Stimulated activated CD8-positive, alpha-beta memory T cell treated with anti-CD3 and anti-CD28 coated beads, Interleukin-2, amount 100 ng/mL, for 1 hour (primary cell): ENCODE measurements at places on chromosomes 1 and 21.

DNA sequence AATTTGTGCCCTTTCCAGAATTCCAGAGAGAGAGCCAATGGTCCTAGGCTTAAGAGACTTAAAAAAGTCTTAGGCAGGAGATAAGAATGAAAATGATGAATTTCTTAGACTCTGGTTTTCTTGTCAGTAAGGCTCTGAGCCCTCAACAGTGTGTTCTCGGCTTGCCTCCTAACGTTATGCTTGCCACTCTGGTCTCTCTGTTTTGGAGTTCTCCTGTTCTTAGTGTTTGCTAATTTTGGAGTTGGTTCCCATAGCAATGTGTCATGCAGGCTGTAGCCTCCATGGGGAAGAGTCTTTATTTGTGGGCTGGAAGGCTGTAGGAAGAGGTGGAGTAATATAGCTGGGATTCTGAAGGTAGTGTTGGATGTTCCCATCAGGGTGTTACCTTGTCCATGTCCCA is 19.9 kb downstream of the TBX19 start:
- no peak for DNase-seq

GRCh38 chr1:209123601-209124000 is 459.9 kb upstream of the CAMK1G start:
- DNase-seq: no peak

- DNase-seq: no peak
These were observed 20.5 kb downstream of the KNCN start for GRCh38 chr1:46530791-46531409.

- DNase-seq: no peak
These were observed 34.9 kb upstream of the CACNA1E start for GRCh38 chr1:181448461-181448860.

DNA sequence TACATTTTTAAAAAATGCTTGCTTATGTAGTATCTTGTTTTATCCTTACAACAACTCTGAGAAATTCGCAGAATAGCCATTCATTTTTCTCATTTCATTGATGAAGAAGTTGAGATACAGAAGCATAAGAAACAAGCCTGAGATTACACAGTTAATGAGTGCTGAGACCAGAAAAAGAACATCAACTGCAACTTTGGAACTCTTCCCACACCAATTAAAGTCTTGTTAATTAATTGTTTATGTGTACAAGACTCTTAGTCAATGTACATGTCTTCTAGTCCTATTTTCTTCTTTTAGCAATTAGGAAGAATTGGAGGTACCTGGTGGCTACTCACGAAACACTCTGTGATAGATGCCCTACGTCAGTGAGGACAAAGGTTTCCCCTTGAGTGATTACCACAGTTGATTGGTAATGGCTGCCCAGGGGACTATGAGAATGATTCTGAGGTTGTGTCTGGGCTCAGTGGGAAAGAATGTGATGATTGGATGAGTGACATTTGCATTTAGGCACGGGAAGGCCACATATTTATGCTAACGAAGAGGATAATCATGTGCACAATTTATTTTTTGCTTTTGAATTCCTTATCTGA is 187.4 kb upstream of the KCNK2 start:
- no peak for DNase-seq

- DNase-seq: no peak
These were observed 8.2 kb upstream of the FNDC7 start for GRCh38 chr1:108704496-108704895.

- DNase-seq: no peak
These were observed 33.9 kb downstream of the TMEM63A start for GRCh38 chr1:225848030-225848955.

DNA sequence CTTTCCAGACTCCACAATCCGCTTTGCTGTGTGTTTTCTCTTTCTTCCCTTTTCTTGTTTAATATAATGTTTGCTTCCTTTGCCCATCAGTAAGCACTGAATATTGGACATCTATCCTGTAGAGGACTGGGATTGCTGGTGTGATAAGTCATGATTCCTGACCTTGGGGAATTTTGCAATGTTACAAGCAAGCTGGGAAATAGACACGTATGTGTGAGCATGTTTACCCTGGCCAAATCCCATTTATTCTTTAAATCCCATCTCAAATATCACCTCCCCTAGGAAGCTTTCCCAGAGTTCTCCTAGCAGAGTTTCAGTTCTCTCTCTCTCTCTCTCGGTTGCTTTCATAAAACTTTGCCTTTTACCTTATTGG is 155.3 kb downstream of the ROR1 start:
- no peak for DNase-seq

- DNase-seq: no peak
These were observed 804.6 kb upstream of the CXADR start for GRCh38 chr21:16708101-16708835.

GRCh38 chr1:97163591-97164275 is 442.1 kb downstream of the PTBP2 start:
- DNase-seq: no peak

GRCh38 chr1:227043755-227044154 is 103.7 kb downstream of the COQ8A start:
- no peak for DNase-seq

GRCh38 chr1:228144193-228144992 is 4.3 kb downstream of the GUK1 start:
- DNase-seq: no peak

DNA sequence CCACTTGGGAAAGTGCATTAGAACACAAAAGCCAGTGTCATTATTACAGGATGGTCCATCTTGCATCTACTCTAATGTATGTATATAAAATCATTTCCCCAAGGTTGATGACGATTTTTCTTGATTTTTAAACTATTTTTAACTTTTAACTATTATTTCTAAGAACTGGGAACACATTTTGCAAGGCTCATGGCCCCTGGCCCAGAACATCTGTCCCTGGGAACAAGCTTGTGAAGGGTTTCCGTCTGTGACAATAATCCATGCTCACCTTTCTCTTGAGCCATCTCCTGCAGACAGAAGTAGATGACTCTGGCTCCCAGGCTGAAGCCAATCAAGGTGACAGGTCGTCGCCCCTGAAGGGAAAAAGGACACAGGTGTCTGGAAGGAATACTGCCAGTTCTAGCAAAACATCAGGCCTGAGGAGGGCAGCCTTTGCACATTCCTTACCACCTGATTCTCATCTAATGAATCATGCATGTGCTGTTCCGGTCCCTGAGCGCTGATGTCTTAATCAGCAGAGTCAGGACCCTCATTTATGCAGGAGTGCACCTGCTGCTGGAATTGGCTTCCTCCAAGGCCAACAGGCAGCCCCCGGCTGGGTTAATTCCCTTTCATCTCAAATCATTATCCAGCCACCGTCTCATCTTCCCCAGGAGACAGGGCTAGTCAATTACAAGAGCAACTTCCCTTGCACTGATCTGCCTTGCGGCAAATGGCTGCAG is 62.5 kb downstream of the TMCO4 start:
- DNase-seq: no peak

- no peak for DNase-seq
These were observed 76.8 kb upstream of the HNRNPU start for GRCh38 chr1:244941121-244941520.

DNA sequence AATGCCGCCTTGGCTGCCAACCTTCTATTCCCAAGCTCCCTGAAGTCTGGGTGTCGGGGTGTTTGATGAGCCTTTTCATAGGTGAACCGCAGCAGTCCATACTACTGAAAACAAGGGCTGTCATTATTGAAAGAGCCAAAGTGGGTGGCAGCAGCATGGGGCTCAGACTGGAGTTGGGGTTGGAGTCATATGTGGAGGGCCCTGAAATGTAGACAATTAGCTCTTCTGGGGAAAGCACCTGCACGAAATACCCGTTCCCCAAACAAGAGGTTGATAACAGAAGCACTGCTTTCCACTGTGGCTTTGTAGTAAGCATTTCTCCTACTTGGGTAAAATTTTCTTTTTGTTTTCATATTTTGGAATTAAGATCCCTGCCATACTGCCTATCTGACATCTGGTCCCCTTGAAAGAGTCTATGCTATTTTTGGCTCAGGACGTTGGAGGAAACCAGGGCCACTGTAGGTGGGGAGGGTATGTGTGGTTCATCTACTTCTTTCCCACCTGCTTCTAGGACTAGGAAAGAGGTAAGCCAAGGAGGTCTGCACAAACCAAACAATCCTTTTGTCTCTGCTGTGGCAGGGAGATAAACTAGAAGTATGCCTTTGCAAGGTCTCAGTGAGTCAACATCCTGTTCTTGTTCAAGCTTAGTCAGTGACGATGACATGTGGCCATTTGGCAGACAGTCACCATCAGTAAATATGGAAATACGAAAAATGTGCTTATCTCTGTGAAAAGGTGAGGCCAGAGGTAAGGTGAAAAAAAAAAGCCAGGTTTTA is 197.0 kb upstream of the UBE2U start:
- DNase-seq: no peak

GRCh38 chr1:222656391-222657155 is 38.7 kb downstream of the MIA3 start:
- no peak for DNase-seq

- no peak for DNase-seq
These were observed 33.8 kb downstream of the PHC2 start for GRCh38 chr1:33397125-33397506.
